ENCODE measurements at places on chromosomes 3 and 15. TPM values are rescaled to one million over a fixed set of nuclear protein-coding genes. Genes with fewer than 3 reads are reported as not detected.

- H3K36me3 ChIP-seq = peaks cover 5% of the 10 kb centered on the region
- no peaks in the 10 kb centered on the region for H3K27me3 ChIP-seq
- peaks cover 9% of the 10 kb centered on the region for H3K4me1 ChIP-seq
- no peak overlapping the region for H3K4me3 ChIP-seq
- peak overlapping the region; percentile 97 for H3K27ac ChIP-seq
These were observed 879 bp upstream of the PDHB start for GRCh38 chr3:58434511-58434910.

The TTLL13 gene
- 0.69 TPM for total RNA-seq

- H3K27me3 ChIP-seq = peaks cover 9% of the 10 kb centered on the region
- no peak for DNase-seq
- H3K27ac ChIP-seq = no peak overlapping the region
- H3K4me1 ChIP-seq = no peaks in the 10 kb centered on the region
- H3K36me3 ChIP-seq = no peaks in the 10 kb centered on the region
- H3K4me3 ChIP-seq = no peak overlapping the region
These were observed 84.5 kb upstream of the NTRK3 start for GRCh38 chr15:88341006-88341405.

GRCh38 chr3:52609316-52609815, 73.0 kb downstream of the UQCC5 start:
- H3K36me3 ChIP-seq = peaks cover 6% of the 10 kb centered on the region
- peaks cover 33% of the 10 kb centered on the region for H3K4me1 ChIP-seq
- no peaks in the 10 kb centered on the region for H3K27me3 ChIP-seq

The BRK1 gene
- 78.8 TPM for total RNA-seq

GRCh38 chr3:12503126-12503957, 19.1 kb downstream of the TSEN2 start:
- no peak for DNase-seq
- no peaks in the 10 kb centered on the region for H3K27me3 ChIP-seq
- H3K4me1 ChIP-seq = peaks cover 10% of the 10 kb centered on the region
- peaks cover 4% of the 10 kb centered on the region for H3K36me3 ChIP-seq
- H3K27ac ChIP-seq = no peak overlapping the region

The MORC1 gene
- not detected for total RNA-seq

DNA sequence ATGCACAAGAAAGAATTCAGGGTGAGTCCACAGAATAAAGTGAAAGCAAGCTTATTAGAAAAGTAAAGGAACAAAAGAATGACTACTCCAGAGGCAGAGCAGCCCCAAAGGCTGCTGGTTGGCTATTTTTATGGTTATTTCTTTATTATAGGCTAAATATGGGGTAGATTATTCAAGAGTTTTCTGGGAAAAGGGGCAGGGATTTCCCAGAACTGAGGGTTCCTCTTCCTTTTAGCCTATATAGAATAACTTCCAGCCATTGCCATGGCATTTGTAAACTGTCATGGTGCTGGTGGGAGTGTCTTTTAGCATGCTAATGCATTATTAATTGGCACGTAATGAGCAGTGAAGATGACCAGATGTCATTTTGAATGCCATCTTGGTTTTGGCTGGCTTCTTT, 13.6 kb downstream of the GLDN start:
- no peak for DNase-seq
- no peaks in the 10 kb centered on the region for H3K4me1 ChIP-seq
- H3K36me3 ChIP-seq = no peaks in the 10 kb centered on the region
- H3K4me3 ChIP-seq = no peak overlapping the region
- H3K27ac ChIP-seq = no peak overlapping the region

DNA sequence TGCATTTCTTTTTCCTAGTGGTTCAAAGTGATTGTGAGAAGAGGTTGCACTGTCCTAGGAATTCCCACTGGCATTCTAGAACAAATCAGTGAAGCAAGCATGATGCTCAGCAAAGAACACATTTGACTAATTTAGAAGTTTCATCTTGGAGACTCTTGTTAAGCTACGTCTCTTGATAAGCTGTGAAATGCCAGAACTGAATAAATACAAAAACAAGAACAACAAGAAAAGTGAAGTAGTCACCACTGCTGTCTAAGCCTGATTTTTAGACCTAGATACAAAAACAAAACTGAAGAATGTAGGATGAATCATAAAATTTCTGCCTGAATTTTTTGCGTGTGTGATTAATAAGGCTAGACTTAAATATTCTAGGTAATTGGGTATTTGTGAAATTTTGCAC, 1162.4 kb downstream of the TUSC7 start:
- H3K27ac ChIP-seq = no peak overlapping the region
- no peak for DNase-seq
- H3K4me1 ChIP-seq = no peaks in the 10 kb centered on the region
- H3K4me3 ChIP-seq = no peak overlapping the region

GRCh38 chr15:62920682-62921502, 121.7 kb upstream of the TPM1 start:
- no peak for DNase-seq
- H3K4me3 ChIP-seq = no peak overlapping the region
- H3K27ac ChIP-seq = no peak overlapping the region
- no peaks in the 10 kb centered on the region for H3K27me3 ChIP-seq

GRCh38 chr3:120418866-120419490, 31.8 kb downstream of the FSTL1 start:
- no peak overlapping the region for H3K4me3 ChIP-seq
- DNase-seq = no peak
- no peaks in the 10 kb centered on the region for H3K36me3 ChIP-seq
- H3K4me1 ChIP-seq = peaks cover 15% of the 10 kb centered on the region
- H3K27ac ChIP-seq = no peak overlapping the region
- no peaks in the 10 kb centered on the region for H3K27me3 ChIP-seq

The CLRN1 gene
- not detected for total RNA-seq

- no peak overlapping the region for H3K4me3 ChIP-seq
- H3K27ac ChIP-seq = no peak overlapping the region
- H3K36me3 ChIP-seq = no peaks in the 10 kb centered on the region
- no peak for DNase-seq
These were observed 79.9 kb upstream of the MITF start for GRCh38 chr3:69659180-69659910.

The B3GALNT1 gene
- 2.0 TPM for total RNA-seq

The SLC24A5 gene
- total RNA-seq = not detected

GRCh38 chr3:124772081-124772831, 42.0 kb downstream of the UMPS start:
- H3K27ac ChIP-seq = peak overlapping the region; percentile 52
- H3K4me1 ChIP-seq = peaks cover 43% of the 10 kb centered on the region
- H3K4me3 ChIP-seq = peak overlapping the region; percentile 32
- peaks cover 22% of the 10 kb centered on the region for H3K36me3 ChIP-seq

GRCh38 chr3:53531749-53532148, 37.3 kb downstream of the CACNA1D start:
- no peak overlapping the region for H3K4me3 ChIP-seq
- H3K4me1 ChIP-seq = no peaks in the 10 kb centered on the region
- no peak overlapping the region for H3K27ac ChIP-seq
- H3K36me3 ChIP-seq = no peaks in the 10 kb centered on the region

The MME gene
- total RNA-seq = 44.1 TPM

- H3K4me3 ChIP-seq = no peak overlapping the region
- DNase-seq = peak; percentile 66
- no peaks in the 10 kb centered on the region for H3K27me3 ChIP-seq
- H3K4me1 ChIP-seq = no peaks in the 10 kb centered on the region
These were observed 172.8 kb upstream of the UBE3A start for GRCh38 chr15:25611603-25612002.

The NR2F2 gene
- 16.7 TPM for total RNA-seq

- H3K27ac ChIP-seq = no peak overlapping the region
- no peak overlapping the region for H3K4me3 ChIP-seq
- H3K4me1 ChIP-seq = peaks cover 14% of the 10 kb centered on the region
These were observed 186.5 kb downstream of the FOXP1 start for GRCh38 chr3:71397046-71397445.

The PRR20G gene
- total RNA-seq = not detected

GRCh38 chr15:67207555-67208207, 46.8 kb downstream of the AAGAB start:
- H3K27me3 ChIP-seq = no peaks in the 10 kb centered on the region
- H3K4me1 ChIP-seq = peaks cover 32% of the 10 kb centered on the region
- H3K36me3 ChIP-seq = peaks cover 9% of the 10 kb centered on the region
- no peak overlapping the region for H3K4me3 ChIP-seq

GRCh38 chr3:9731206-9732079, at the start of gene BRPF1:
TSS of gene BRPF1 (plus strand) at chr3:9731735. CDS start at chr3:9734141, 2,406 bp downstream.
- H3K4me1 ChIP-seq = peaks cover 17% of the 10 kb centered on the region
- DNase-seq = peak; percentile 100

DNA sequence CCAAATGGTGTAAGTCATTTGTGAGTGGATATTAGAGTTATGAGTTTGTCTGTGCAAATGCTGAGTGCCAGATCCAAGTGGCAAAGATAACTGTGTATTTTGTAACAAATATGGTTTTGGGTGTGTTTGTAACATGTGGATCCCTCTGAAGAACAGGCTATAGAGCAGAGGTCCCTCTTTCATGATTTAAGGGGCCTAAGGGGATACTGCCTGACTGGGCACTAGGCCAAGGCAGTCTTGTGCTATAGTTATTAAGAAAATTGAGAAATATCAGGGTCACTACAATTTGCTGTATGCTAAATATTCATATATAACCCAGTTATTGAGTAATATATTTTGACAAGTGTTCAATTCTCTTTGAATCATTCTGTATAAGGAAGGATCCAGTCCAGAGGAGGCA, 555.6 kb upstream of the RGMA start:
- no peak overlapping the region for H3K4me3 ChIP-seq
- H3K36me3 ChIP-seq = no peaks in the 10 kb centered on the region
- no peak for DNase-seq
- H3K4me1 ChIP-seq = no peaks in the 10 kb centered on the region
- no peak overlapping the region for H3K27ac ChIP-seq

- no peaks in the 10 kb centered on the region for H3K4me1 ChIP-seq
- H3K36me3 ChIP-seq = no peaks in the 10 kb centered on the region
- H3K4me3 ChIP-seq = no peak overlapping the region
- H3K27me3 ChIP-seq = no peaks in the 10 kb centered on the region
- H3K27ac ChIP-seq = no peak overlapping the region
These were observed 14.4 kb upstream of the OCA2 start for GRCh38 chr15:28113394-28114113.

The STRIT1 gene
- total RNA-seq = 1,417 TPM

DNA sequence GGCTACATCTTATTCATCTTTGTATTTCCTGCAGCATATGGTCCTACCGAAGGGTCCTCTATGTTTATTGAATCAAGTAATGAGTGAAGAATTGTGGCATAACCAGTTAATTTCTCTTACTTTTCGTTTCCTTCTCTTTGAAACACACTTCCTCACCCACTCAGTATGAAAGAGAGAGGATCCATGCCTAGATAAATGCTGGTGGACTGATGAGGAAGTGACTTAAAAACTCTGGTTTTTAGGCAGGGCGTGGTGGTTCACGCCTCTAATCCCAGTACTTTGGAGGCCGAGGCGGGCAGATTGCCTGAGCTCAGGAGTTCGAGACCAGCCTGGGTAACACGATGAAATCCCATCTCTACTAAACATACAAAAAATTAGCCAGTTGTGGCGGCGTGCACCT, 2.2 kb upstream of the MB21D2 start:
- no peak for DNase-seq
- H3K27ac ChIP-seq = no peak overlapping the region
- no peaks in the 10 kb centered on the region for H3K27me3 ChIP-seq

DNA sequence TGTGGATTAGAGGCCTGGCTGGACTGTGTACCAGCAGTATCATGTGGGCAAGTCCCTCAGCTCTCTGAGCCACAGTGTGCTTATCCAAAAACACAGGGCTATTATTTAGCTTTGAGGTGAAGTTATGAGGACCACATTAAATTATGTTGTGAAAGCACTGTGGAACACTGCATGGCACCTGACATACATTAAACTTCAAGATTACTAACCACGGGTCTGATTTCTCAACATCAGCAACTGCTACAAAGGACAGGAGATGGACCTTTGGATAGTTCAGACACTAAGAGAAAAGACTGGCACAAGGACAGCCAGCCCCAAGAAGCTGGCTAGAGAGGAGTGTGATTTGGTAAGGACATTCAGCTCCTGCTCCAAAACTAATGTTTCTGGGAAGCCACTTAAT, 21.3 kb downstream of the CLK3 start:
- no peak overlapping the region for H3K27ac ChIP-seq
- no peaks in the 10 kb centered on the region for H3K4me1 ChIP-seq
- no peak overlapping the region for H3K4me3 ChIP-seq
- DNase-seq = no peak
- H3K27me3 ChIP-seq = no peaks in the 10 kb centered on the region
- peaks cover 6% of the 10 kb centered on the region for H3K36me3 ChIP-seq

The DLL4 gene
- 9.9 TPM for total RNA-seq

- H3K4me3 ChIP-seq = no peak overlapping the region
- peaks cover 21% of the 10 kb centered on the region for H3K36me3 ChIP-seq
- H3K27me3 ChIP-seq = no peaks in the 10 kb centered on the region
These were observed 19.1 kb downstream of the B3GNT5 start for GRCh38 chr3:183272142-183272541.

The FBXO40 gene
- total RNA-seq = 152 TPM

GRCh38 chr3:10333349-10333650, 12.4 kb upstream of the SEC13 start:
- H3K27ac ChIP-seq = peak overlapping the region; percentile 87
- no peak for DNase-seq
- H3K4me3 ChIP-seq = no peak overlapping the region
- no peaks in the 10 kb centered on the region for H3K27me3 ChIP-seq
- H3K4me1 ChIP-seq = peaks cover 19% of the 10 kb centered on the region

GRCh38 chr3:153080778-153081240, 81.2 kb upstream of the RAP2B start:
- H3K27me3 ChIP-seq = no peaks in the 10 kb centered on the region
- H3K4me1 ChIP-seq = no peaks in the 10 kb centered on the region
- H3K27ac ChIP-seq = no peak overlapping the region
- H3K36me3 ChIP-seq = no peaks in the 10 kb centered on the region

DNA sequence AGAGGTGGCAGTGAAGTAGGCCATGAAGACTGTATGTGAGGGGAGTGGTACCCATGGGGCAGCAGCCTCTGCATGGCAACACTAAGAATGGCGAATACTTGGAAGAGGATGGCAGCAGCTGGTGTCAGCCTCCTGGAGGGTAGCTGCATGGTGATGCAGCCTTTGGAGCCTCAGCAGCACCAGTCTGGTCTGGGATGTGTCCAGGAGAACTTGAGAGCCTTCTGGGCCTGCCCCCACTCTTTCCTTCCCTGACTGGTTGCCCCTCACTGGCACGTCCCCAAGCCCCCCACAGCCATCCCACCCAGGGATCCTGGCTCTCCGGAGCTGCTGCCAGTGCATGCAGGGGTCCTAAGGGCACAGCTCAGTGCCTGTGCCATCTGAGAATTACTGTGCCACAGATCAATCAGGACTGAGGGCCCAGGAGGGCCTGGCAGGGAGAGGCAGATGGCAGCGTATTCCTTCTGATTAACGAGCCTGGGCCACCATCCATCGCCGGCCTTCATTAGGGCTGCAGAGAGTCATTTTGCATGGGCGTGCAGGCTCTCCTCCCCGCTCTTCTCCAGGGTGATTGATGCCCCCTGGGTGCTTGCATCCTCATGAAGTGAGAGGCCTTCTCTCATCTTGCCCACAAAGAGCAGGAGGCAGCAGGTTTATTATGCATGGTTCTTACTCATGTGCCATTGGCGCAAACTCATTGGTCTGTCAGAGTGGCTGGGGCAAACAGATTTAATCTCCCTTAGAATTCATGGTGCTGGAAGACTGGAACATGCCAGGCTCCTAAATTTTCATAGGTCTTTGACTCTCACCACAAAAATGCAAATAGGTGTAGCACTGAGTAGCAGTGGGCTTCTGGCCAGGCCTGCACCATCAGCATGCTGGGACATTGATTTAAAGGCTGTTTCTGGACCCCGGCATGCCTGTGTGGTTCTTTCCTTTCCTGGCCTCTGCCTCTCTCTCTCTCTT, 116.8 kb downstream of the EPHB1 start:
- DNase-seq = no peak
- no peaks in the 10 kb centered on the region for H3K27me3 ChIP-seq
- no peak overlapping the region for H3K27ac ChIP-seq
- no peak overlapping the region for H3K4me3 ChIP-seq
- no peaks in the 10 kb centered on the region for H3K4me1 ChIP-seq

GRCh38 chr15:61835029-61835428, 225.2 kb downstream of the VPS13C start:
- H3K27ac ChIP-seq = no peak overlapping the region
- H3K36me3 ChIP-seq = no peaks in the 10 kb centered on the region
- H3K27me3 ChIP-seq = no peaks in the 10 kb centered on the region
- H3K4me3 ChIP-seq = peak overlapping the region; percentile 47

Data from psoas muscle (tissue), 8 donors.